NCI-H526 (cell line): ENCODE measurements at places on chromosomes 3 and 15.

DNA sequence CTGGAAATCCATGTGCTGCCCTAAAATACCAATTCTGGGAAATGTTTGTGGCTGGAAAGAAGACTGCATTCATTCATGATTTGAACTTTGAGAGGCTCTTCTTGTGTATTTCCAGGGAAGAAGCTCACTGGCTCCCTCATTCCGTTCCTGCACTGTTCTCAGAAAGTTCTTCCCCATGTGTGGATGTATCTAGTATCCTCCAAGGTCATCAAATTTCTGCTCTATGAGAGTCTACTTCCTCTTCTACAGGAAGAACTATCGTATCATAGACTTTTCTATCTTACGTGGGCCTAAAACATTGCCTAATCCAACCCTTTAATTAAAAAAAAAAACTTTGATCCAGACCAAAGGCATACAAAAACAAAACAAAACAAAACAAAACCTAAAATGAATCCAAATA is 2.9 kb downstream of the CCR3 start:
- DNase-seq: no peak

- no peak for DNase-seq
These were observed 331.1 kb downstream of the SV2B start for GRCh38 chr15:91431041-91431715.

DNA sequence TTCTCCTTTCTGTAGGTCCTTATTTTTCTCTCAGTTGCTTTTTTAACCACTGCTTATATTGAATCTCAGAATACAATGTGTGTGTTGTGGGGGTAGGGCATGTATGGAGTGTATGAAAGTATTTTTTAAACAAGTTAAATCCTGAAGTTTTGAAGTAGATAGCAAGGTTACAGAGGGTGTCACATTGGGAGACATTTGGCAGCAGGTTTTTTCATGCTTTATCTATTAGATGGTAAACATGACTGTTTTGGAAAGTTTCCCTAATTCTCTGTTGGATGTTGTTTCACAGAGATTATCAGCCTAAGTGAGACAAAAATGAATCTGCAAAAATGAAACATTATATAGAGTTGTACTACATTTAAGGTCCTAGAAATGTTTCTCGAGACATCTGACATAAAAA is 190.6 kb upstream of the ARPP21 start:
- DNase-seq: no peak

- DNase-seq: no peak
These were observed 901.6 kb downstream of the TUSC7 start for GRCh38 chr3:117611211-117611610.

DNA sequence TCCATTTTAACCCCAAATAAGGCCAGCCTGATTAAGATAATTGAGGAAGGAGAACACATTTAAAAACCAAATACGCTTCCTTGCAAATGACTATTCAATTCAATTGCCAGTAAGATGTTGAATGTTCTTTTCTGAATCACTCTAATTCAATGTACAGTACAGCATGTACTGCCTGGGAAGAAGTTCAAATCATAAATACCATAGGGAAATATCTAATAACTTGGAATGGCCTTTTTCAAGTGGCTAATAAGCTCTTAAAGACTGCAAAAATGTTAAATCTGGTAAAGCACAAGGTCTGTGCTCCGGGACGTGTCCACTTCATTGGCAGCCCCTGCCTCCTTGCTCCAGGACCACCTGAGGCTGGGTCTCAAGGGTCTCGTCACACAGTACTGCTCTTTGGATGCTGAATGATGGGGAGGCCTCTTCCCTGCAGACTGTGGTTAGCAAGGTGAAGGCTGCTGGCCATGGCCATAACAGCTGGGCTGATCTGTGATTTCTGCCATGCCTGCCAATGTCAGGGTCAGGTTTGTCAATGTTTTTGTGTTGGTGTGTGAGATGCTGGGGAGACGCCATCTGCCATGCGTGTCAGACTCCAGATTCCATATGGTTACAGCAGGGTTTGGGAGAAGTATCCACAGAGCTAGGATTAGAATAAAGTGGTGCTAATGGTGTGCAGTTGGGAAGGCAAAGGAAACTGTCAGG is 300.5 kb downstream of the ADAMTS17 start:
- no peak for DNase-seq

GRCh38 chr3:52891164-52891563 is 6.2 kb downstream of the STIMATE start:
- no peak for DNase-seq

- DNase-seq: no peak
These were observed 203.7 kb upstream of the ZNF385D start for GRCh38 chr3:21954709-21955108.

- no peak for DNase-seq
These were observed 21.8 kb downstream of the RBPMS2 start for GRCh38 chr15:64753480-64754185.

DNA sequence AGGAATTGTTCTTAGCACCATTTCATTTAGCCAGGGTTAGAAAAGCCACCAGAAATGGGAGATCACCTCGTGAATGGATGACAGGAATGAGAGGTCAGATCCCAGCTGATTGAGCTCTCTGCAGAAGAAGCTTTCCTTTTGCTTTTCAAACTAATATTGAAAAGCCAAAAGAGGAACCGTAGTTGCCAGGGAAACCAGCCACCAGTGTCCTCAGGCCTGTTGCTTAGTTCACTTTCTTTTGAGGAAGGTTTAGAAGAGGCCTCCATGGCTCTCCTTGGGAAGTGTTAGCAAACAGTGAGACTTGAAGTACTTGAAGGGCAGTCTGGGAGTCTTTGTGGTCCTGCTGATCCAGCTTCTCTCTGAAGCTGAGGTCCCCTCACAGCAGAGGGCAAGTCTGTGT is 7.4 kb upstream of the CCK start:
- DNase-seq: no peak

- no peak for DNase-seq
These were observed 22.6 kb upstream of the TEX9 start for GRCh38 chr15:56342653-56343052.
